ENCODE measurements at places on chromosomes 2 and 18.

- peak; percentile 72 for DNase-seq
These were observed 89.8 kb upstream of the TGIF1 start for GRCh38 chr18:3360211-3360610.

DNA sequence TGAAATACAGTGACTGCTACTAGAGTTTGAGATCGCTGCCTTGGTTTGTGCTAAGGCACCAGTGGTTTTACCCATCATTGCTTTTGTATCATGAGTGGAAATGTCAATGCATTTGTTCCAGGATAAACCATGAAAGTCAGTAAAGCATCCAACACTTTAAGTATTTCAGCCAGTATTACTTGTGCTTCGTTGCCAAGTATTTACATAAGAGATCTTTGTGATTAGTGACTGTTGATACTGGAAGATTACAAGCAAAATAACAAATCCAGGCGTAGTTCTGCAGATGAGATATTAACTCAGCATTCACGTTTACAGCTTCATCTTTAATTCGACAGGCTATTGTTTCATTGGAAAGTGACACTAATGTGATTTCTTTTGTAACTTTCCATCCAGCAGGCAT lies 90.3 kb upstream of the B3GNT7 start:
- no peak for DNase-seq

- DNase-seq = no peak
These were observed 10.4 kb upstream of the ARID5A start for GRCh38 chr2:96526101-96526591.

- DNase-seq = no peak
These were observed 45.3 kb upstream of the NARS1 start for GRCh38 chr18:57666818-57667497.

GRCh38 chr2:141967503-141967902 lies 163.3 kb downstream of the LRP1B start:
- no peak for DNase-seq

DNA sequence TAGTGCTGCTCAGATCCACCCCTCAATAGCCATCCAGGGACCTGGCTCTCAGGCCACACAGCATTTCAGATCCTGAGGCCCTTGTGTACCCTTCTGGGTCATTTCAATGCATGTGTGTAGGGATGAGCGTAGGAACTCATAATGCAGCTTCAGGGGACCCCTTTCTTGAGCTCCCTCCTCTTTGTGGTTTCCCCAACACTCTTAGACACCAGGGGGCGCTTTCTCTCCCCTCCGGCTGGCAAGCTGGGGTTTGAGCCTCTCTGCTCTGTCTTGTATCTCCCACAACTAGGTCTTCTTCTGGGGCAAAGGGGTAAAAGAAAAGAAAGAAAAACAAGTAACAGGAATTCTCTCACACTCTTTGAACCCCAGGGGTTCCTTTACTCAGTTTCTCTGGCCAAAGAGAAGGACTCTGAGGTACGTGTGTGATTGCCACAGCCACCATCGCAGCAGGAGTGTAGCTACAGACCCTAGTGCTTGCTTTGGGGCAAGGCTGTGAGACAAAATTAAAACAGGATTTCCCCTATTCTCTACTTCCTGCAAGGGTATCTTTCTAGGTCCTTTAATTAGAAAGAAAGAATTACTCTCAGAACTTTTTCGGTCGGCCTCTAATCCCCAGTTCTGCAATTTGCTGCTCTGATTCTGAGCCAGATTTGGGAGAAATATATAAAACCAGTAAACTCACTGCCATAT lies 38.0 kb downstream of the CABYR start:
- DNase-seq = peak; percentile 85

GRCh38 chr2:241994086-241994485 lies 124.6 kb downstream of the RTP5 start:
- no peak for DNase-seq

Data from WTC11 (cell line).